Vagina (tissue), 2 donors: ENCODE measurements at places on chromosomes 6 and 20.

DNA sequence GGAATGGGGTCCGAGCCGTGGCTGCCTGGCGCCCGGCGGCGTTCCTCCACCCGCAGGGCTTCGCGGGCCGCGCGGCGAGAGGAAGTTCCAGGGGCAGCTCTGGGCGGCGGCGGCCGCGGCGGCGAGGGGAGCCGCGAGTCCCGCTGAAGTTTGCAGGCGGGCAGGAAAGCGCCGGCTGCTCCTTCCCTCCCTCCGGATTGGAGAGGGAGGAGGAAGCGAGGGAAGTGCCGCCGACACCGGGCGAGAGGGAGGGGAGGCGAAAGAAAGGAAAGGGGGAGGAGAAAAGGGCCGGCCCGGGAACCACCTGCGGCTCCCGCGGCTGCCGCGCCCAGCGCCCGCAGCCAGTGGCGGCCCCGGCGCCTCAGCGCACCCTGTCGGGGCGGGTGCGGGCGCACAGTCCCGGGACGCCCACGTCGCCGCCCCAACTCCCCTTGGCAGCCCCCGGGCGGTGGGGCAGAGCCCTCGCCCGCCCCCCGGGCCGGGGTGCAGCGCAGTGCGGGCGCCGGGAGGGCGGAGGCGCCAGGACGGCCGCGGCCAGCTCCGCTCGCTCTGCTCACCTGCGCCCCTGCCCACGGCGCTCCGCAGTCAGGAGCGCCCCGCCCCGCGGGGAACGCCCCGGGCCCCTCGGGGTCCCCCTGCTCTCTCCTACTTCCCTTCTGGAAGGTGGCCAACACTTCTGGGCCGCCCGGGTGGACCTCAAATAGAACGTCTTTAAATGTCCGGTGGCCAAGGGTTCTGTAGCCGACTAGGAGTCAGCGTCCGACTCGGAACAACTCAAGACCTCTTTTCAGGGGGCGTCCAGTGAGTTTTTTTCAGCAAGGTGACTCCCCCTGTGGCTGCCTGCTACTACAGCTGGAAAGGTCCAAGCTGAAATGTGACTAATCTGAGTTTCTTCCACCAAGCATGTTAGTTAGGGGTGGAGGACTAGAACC lies 80.3 kb upstream of the CCDC28A start:
- DNase-seq: no peak

DNA sequence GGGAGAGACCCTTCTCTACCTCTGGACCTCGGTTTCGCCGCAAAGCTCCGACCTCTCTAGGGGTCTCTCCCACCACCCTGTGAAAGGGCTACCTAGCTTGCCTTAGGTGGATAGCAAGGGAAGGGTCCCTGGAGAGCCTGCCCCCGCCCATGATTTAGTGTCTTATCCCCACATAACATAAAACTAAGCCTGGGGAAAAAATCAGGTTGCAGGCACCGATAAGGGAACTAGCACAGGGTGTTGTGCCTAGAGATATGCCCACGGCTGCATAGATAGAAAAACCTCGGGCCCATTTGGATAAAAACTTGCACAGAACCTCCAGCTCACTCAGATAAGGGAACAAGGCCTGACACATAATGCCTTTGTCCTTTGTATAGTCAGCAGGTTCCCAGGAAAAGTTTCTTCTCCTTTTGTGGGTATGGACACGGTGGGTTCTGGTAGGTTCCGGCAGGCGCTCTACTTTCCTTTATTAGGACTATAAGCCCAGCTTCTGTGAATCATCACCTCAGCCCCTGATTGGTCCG lies 846 bp downstream of the ZSCAN31 start:
- no peak for DNase-seq

- DNase-seq: no peak
These were observed 13.9 kb downstream of the AFDN start for GRCh38 chr6:167840526-167841179.

- DNase-seq: no peak
These were observed 22.1 kb upstream of the ZNF184 start for GRCh38 chr6:27494987-27495385.

GRCh38 chr6:170165085-170165470 lies 125.8 kb downstream of the DLL1 start:
- DNase-seq: no peak

DNA sequence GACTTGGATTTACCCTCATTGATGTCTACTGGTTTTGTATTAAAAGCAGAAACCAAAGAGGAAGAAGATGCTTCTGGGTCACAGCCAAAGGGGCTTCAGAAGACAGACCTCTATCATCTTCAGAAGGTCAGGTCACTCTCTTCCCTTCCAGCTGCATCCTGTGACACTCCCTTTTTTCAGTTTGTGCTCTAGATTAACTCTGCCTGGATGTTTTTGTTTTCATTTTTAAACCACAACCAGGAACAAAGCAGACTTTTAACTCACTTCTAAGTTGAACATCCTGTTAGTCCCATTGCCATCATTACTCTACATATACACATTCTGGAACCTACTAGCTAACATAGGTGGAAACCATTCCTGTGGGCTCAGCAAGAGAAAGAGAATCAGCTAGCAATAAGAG lies 45.2 kb downstream of the AKIRIN2 start:
- DNase-seq: no peak

GRCh38 chr6:125974214-125974866 lies 12.0 kb upstream of the TRMT11 start:
- DNase-seq: no peak

GRCh38 chr20:35207950-35208611 lies 18.4 kb upstream of the MMP24 start:
- no peak for DNase-seq

DNA sequence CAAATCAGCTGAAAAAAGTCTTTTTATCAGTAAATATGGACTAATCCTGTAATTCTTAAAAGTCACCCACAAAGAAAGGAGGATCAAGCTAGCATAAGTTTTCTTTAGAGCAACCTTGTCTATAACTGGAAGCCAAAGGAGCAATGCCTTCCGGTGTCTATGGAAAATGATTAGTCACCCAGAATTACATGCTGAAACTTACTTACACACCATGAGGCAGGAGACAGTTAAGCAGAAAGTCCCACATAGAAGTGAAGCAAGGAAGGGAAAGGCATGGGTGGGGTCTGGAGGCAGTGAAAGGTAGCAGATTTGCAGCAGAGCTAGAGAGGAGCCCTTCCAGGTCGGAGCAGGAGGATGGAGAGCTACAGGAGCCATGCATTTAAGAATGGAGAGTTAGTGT lies 153.7 kb upstream of the RIPOR2 start:
- no peak for DNase-seq
